Kidney (tissue), 22 donors: ENCODE measurements at places on chromosomes 3 and 15. TPM values are rescaled to one million over a fixed set of nuclear protein-coding genes. Genes with fewer than 3 reads are reported as not detected.

GRCh38 chr3:11908981-11909698 lies 62.5 kb upstream of the TAMM41 start:
- no peak for DNase-seq

GRCh38 chr3:33577588-33577987 lies 137.4 kb upstream of the UBP1 start:
- no peak for DNase-seq

DNA sequence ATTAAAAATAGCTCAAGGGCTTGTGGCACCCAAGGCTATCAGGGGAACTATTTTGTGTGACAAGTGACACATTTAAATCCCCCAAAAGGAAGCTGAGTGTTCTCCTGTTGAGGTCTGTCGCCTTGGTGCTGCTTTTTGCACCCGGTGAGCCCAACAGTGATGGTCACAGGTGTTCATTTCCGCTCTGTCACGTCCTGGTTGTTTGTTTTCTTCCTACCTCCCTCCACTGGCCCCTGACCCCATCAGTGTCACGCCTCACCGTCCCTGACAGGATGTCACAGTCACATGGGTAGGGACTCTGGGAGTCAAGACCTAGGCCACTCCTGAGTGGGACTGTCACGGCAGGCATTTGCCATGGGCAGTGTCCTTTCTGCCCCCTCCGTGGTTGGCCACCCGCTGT lies 11.2 kb downstream of the SLCO3A1 start:
- no peak for DNase-seq

- no peak for DNase-seq
Measured at GRCh38 chr3:37580237-37580636, 281.4 kb upstream of the CTDSPL start.

GRCh38 chr15:84859144-84859543 lies 25.3 kb upstream of the SLC28A1 start:
- no peak for DNase-seq

PLXND1 gene
- 152 TPM for total RNA-seq

GRCh38 chr3:117660941-117661817 lies 951.6 kb downstream of the TUSC7 start:
- DNase-seq: no peak

TRIM42 gene
- not detected for total RNA-seq

- DNase-seq: no peak
Measured at GRCh38 chr3:15440891-15441290, 13.5 kb downstream of the EAF1 start.

ROPN1 gene
- 0.54 TPM for total RNA-seq

DNA sequence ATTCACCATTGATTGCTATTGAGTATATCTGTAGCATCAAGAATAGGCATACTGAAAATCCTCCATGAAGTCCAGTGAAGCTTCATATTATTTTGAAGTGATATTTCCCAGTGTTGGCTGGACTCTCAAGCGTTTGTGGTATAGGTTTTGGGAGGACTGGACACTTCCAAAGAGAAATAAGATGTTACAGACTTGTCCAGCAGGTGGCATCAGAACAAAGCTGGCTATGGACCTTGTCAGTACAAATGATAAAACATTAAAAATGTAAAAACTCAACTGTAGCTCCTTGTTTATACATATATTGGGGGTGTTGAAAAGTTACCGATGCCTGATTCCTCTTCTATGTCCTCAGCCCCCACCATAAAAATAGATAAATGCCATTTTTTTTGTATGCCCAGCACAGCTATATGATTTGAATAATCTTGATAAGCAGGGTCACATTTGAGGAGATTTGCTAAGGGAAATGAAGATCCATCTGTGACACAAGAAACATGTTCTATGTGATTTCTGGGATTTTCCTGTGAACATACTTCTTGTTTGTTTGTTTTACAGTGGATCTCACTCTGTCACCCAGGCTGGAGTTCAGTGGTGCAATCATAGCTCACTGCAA lies 54.5 kb upstream of the GOLGA6B start:
- DNase-seq: peak; percentile 64

MCF2L2 gene
- 1.7 TPM for total RNA-seq

DNA sequence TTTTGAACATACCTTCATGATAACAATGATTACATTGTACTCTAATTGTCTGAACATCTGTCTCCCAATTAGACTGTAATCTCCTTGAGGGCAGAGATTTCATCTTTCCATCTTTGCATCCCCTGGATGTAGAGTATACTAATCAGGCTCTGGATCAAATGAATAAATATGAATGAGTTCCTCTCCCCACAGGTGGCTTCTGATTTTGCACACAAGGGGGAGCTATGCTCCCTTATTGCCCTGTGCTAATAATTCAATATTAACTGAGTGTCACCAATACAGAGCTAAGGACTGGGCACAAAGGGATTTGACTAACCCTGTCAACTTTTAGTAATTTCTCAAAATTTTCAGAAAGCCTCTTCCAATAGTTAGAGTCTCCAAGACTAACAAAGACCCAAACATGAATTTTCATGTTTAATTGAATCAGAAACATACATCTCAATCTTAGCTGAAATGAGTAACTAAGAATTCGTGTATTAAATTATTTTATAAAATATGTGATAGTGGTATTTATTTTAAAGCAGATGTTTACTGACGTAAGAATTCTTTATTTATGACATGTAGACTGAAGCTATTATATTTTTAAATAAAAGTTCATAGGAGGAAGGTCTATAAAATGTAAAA lies 3.0 kb downstream of the DUOXA1 start:
- DNase-seq: no peak

- no peak for DNase-seq
Measured at GRCh38 chr3:196896229-196896628, 28.5 kb downstream of the SENP5 start.

- DNase-seq: no peak
Measured at GRCh38 chr15:96270581-96271172, 59.8 kb upstream of the NR2F2 start.

DNA sequence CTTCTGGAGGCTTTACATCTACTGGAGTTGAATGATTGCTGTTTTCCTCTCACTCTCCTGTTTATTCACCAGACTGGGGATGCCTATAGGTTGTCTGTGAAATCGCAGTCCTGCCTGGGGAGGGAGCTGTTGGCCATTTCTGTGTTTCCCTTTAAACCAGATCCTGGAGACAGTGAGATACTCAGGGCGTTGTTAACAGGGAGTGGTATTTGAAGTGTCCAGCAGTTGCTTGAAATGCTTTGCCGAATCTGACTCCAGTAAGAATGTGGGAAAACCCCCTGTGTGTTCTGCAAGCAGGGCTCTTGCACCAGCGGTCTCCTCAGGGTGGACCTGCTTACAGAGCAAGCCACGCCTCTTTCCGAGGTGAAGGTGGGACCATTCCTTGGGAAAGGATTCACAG lies 4.3 kb upstream of the LRRK1 start:
- no peak for DNase-seq

RARRES1 gene
- 94.0 TPM for total RNA-seq

IFT80 gene
- 36.6 TPM for total RNA-seq

GOLGA8M gene
- 4.9 TPM for total RNA-seq

GRCh38 chr3:24828011-24828410 lies 333.4 kb upstream of the THRB start:
- no peak for DNase-seq

GRCh38 chr3:186569779-186570095 lies 783 bp upstream of the DNAJB11 start:
- no peak for DNase-seq

GRIP2 gene
- 3.0 TPM for total RNA-seq

DPPA4 gene
- not detected for total RNA-seq

GRCh38 chr3:22732641-22733040 lies 470.5 kb upstream of the UBE2E2 start:
- no peak for DNase-seq

DNA sequence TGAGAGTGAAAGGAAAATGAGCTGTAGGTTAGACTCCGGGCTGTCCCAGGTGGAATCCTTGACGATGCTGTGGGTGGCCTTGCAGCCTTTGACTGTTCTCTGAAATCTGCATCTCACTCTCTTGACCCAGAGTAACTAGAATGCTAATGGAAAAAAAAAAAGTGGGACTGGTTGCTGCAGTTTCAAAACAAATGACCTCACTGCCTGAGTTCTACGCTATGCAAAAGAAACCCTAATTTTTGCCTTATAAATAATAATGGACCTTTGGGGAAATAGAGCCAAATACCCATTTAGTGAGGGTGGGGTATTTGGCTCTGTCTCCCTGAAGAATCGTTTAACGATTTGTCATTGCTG lies 309.7 kb upstream of the C2CD4B start:
- DNase-seq: no peak

GRCh38 chr15:68783226-68784058 lies 37.3 kb downstream of the ANP32A start:
- DNase-seq: no peak

RLBP1 gene
- total RNA-seq: not detected

- DNase-seq: no peak
Measured at GRCh38 chr3:10322352-10322710, 1.4 kb upstream of the SEC13 start.

- DNase-seq: no peak
Measured at GRCh38 chr15:69980341-69981059, 117.2 kb downstream of the TLE3 start.

- DNase-seq: peak; percentile 83
Measured at GRCh38 chr15:67125589-67126502, 60.4 kb downstream of the SMAD3 start.

- no peak for DNase-seq
Measured at GRCh38 chr3:112013784-112014143, 15.0 kb downstream of the TAGLN3 start.

DNA sequence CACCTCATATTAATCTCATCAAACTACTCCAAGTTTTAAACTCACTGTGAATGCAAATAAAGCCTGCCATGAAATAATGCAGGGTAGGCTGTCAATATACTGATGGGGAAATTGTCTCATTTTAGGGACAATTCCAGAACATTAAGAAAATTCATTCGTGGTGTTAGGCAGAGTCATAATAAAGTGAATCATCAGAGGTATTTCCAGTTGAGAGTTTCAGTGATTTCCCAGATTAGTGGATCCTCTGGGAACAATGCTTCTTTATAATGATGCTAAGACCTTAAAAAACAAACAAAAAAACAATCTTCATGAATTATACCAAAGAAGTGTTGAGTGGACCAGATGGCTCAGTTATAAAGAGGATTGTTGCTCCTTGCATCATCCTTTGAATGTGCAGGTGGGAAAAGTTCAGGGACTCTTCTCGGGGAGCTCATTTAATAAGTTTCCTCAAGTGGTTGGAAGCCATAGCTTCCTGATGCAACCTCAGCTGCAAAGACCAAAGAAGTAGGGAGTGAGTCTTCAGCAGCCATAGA lies 360.9 kb upstream of the TRIM42 start:
- no peak for DNase-seq

GRCh38 chr3:133295944-133296917 lies 103.6 kb upstream of the BFSP2 start:
- DNase-seq: no peak

DNA sequence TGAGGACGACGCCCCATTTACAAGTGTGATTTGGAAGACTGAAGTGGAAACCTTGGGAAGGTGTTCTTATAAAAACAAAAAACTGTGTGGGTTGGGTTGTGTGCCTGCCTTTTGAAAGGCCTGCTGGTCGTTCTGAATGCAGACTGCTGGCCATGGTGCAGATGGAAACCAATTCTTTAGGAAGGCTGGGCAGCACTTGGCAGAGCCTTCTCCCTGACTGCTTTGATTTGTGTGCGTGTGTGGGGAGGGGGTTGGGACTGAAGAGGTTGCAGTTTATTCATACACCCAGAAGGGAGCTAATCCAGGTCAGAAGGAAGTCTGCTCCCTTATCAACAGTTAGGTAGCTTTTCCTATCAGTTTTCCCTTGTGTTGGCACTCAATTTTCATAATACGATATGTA lies 288.7 kb downstream of the SOX2 start:
- DNase-seq: no peak

DNA sequence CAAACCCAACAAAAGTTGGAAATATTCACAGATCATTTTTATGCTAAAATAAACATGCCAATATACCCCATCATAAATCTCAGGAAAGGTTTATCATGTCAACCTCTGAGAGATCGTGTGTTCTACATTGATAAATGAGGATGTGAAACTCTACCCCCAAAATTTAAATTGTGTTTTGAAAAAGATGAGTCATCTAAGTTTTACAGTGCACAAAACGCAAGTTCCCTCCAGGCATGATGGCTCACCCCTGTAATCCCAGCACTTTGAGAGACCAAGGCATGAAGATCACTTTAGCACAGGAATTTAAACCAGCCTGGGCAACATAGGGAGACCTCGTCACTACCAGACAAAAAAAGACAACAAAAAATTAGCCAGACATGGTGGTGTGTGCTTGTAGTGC lies 1487.0 kb upstream of the GBE1 start:
- DNase-seq: no peak

DNA sequence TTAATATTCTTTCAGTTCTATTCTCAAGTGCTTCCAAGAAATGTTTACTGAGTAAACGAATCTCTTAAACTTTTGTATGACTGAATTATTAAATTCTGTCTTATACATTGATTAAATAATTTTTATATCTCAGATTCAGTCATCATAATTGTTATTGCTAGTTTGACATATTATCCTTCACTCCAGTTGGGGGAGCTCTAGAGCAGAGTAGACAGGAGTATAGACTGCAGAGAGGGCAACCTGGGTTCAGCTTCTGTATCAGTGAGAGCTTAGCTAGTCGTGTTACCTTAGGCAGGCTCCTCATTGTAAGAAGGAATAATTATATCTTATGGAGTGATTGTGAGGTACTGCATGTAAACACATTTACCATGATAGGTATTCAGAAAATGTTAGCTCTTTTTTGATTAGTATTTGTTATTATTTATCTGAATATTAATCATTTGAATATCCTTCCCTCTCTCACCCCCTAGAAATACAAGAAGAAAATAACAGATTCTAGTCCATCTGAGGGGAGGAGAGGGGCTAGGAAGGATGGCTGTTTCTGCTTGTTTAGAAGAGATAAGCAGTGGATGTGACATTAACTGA lies 31.0 kb upstream of the ZCWPW2 start:
- no peak for DNase-seq

CYP19A1 gene
- 0.50 TPM for total RNA-seq
